ENCODE measurements at places on chromosomes 13 and 19.

GRCh38 chr13:51958217-51958547 lies 53.1 kb downstream of the ATP7B start:
- no peak for DNase-seq

GRCh38 chr13:37598597-37598996 lies at the start of gene POSTN:
POSTN (minus strand) TSS chr13:37598768; CDS start chr13:37598726, 42 bp downstream.
- no peak for DNase-seq

- no peak for DNase-seq
Observed at GRCh38 chr13:31049083-31049482, 112.6 kb downstream of the HSPH1 start.

- DNase-seq, result peak; percentile 73
Observed at GRCh38 chr19:15584541-15585115, 30.4 kb upstream of the CYP4F8 start.

- DNase-seq, result no peak
Observed at GRCh38 chr13:42225051-42225450, 46.9 kb upstream of the AKAP11 start.

GRCh38 chr19:44960906-44961728 lies 5.9 kb downstream of the CLPTM1 start:
- no peak for DNase-seq

DNA sequence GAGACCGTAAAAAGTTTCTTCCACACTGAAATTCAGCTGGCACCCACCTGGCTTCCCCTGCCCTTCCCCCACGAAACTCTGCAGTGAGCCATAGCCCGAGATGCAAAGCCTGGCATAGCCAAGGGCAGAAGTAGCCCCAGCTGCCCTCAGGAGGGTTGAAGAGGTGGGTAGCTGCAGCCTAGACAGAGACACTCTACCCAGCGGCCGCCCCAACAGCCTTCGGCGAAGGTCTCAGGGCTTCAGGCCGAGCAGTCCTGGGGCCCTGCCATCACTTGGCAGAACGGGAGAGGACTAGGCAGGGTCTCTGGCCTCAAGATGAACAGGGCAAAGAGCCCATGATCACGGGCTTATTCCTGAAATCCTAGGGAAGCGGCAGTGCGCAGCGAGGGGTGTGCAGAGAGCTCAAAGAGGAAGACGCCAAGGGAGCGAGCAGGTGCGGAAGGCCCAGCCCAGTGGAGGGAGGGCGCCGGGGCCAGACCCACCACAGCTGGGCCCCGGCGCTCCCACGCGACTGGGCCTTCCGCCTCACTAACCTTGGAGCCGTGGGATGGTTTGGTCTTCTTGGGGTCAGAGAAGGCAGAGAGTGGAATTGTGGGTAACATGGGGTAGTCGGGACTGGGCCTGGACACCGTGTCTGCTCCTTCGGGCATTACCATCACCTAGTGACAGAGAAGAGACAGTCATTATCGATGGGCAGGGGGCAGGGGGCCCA lies 53.2 kb downstream of the MLLT1 start:
- DNase-seq, result no peak

DNA sequence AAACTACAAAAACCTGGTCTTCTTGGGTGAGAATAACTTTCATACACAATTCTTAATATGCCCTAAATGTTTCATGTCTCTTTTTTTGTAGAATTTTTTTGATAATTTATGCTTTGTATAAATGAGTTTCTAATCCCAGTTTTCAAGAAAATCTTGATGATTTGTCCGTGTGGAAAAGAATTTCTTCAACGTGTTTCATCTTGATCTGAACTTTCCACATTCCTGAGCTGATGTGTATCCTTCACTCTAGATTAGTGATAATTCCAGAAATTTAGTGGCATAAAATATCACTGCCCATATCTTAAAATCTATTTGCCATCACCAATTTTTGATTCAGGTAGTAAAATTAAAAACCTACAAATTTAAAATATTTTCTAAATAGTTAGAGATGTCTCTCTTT lies 24.6 kb downstream of the ZNF431 start:
- DNase-seq, result no peak

DNA sequence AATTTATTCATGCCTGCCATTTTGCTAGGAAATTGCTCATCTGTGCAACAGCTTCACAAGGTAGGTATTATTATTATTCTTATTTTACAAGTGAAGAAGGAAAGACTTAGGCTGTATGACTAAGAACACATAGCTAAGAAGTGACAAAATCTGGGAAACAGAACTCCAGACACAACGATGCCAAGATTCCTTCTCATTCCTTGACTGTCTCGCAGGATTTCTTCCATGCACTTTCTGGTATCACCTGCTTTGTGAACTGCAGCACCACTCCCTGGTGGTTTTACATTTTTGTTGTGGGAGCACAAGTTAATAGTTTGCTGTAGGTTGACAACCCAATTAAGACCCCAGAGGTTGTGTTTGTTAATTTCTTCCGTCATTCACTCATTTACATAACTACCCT lies 188.5 kb downstream of the LACC1 start:
- no peak for DNase-seq

GRCh38 chr13:74017301-74018061 lies 116.7 kb downstream of the KLF12 start:
- no peak for DNase-seq

- DNase-seq, result no peak
Observed at GRCh38 chr19:33752018-33752800, 44.5 kb upstream of the KCTD15 start.

DNA sequence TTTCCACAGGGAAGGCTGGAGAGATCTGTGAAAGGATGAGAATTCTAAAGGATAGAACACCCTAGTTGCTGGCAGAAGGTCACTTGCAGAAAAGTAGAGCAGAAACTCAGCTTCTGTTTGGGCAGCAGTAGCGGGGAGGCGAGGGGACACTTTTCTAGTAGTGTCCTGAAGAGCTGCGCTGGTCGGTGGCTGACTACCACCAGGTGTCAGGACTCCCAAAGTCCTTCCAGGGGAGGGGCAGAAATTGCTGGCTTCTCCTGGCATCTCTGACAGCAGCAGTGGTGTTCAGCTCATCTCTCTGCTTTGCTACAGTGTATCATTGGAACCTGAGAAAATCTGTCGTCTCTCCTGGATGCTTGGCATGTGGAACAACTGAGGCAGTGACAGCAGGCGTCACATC lies 120.9 kb downstream of the ZDHHC20 start:
- DNase-seq, result no peak

- no peak for DNase-seq
Observed at GRCh38 chr13:79502859-79503468, 22.0 kb downstream of the NDFIP2 start.

- peak; percentile 45 for DNase-seq
Observed at GRCh38 chr19:46265217-46265828, 31.5 kb upstream of the HIF3A start.

GRCh38 chr13:99093997-99094396 lies 106.7 kb upstream of the UBAC2 start:
- DNase-seq, result no peak

DNA sequence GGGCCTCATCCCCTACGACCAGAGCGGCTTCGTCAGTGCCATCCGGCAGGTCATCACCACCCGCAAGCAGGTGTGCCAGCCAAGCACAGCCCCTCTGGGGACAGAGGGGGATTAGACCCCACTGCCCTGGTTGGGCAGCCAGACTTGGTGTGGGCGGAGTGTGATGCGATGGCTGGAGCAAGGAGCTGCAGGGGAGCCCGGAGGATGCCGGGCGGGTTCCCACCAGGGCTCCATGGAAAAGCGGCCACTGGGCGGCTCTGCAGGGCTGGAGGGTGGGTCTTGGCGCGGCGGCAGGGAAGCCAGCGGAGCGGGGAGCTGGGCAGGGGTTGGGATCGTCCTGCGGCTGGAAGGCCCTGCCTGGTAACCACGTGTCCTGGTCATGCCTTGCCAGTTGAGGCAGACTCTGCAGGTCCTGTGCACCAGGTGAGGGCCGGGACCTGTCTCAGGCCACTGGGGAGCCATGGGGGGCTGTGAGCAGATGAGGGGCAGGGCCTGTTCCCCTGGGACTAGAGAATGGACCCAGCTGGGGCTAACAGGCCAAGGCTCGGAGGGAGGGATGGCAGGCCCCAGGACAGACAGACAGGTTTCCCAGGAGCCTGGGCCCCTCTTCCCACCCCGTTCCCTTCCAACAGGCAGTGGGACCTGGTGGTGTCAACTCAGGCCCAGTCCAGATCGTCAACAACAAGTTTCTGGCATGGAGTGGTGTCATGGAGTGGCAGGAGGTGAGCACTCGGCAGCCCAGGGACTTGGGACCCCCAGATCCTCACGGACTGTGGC lies 6.3 kb downstream of the PTOV1 start:
- DNase-seq, result no peak

GRCh38 chr19:56261145-56261544 lies 11.4 kb upstream of the EDDM13 start:
- no peak for DNase-seq

GRCh38 chr19:1236576-1236975 lies 1.2 kb downstream of the CBARP start:
- DNase-seq, result no peak

DNA sequence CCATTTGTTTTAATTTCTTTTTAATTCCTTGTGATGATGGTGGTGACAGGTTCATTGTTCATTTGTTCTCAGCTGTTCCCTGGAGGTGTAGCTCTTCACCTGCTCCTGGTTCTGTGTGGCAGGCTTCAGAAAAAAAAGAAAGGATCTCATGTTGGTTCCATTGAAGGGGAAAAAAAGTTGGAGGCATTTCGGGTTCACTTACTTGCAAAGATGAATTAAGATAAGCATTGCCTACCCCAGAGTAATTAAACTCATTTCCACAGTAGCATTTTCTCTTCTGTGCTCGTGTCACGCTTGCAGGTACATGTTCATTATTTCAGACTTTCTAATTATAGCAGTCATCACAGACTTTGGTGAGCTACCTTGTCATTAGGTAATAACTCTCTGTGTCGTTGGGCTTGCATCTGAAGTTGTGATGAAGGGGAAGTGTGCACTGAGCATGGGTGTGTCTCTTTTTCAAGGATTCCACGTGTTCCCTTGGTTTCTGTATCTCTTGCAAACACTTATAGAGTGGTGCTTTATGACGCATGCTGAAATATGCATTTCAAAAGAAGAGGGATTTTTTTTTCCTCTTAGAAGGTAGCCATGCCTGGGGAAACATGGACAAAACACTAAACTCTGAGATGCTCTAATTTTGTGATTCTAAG lies 69.1 kb downstream of the MTUS2 start:
- no peak for DNase-seq

- no peak for DNase-seq
Observed at GRCh38 chr13:55649485-55649884, 1491.2 kb upstream of the PRR20A start.

DNA sequence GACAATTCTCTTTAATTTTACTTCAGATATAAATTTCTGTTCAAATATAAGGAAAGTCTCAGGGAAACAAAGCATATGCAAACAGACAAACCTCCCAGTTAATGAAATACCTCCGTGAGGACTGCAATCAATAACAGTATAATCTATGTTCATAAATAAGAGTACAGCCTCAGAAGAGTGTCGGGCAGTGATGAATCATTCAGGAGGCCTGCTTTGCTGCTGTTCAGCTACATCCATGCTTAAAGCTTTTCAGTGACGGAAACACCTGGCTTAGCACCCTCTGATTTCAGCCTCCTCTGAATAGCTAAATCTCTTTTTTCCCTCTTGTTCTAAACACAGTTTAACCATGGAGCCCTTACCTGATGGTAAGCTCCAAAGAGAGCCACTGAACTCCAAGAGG lies 69.0 kb downstream of the PCDH9 start:
- DNase-seq, result no peak

- DNase-seq, result no peak
Observed at GRCh38 chr13:89846926-89847585, 1500.4 kb upstream of the MIR17HG start.

Data from stimulated activated CD8-positive, alpha-beta memory T cell treated with anti-CD3 and anti-CD28 coated beads, Interleukin-2, amount 100 ng/mL, for 1 hour (primary cell).